ENCODE measurements at places on chromosomes 6 and 20.

DNA sequence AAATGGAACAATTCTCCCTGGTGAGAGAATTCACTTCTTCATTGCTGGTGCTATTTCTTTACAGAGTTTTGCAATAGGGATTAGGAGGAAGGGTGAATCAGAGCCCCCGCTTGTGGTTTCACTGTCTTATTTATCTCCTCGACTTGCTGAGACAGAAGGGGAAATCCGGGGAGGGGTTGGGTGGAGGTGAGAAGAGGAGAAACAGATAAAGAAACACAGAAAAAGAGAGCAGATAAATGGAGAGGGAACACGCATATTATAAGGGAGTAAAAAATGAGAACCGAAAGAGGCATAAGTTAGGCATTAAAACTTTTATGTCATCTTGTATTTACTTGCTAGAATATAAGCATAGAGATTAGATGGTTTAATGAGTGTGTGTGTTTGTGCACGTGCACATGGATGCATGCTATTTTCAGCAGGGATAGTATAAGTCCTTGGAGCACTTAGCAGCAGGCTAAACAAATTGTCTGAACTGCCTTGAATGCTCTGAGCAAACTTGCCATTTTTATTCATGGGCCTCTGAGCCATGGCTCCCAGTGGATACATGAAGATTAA lies 105.0 kb downstream of the OLIG3 start:
- peak; percentile 77 for ATAC-seq

DNA sequence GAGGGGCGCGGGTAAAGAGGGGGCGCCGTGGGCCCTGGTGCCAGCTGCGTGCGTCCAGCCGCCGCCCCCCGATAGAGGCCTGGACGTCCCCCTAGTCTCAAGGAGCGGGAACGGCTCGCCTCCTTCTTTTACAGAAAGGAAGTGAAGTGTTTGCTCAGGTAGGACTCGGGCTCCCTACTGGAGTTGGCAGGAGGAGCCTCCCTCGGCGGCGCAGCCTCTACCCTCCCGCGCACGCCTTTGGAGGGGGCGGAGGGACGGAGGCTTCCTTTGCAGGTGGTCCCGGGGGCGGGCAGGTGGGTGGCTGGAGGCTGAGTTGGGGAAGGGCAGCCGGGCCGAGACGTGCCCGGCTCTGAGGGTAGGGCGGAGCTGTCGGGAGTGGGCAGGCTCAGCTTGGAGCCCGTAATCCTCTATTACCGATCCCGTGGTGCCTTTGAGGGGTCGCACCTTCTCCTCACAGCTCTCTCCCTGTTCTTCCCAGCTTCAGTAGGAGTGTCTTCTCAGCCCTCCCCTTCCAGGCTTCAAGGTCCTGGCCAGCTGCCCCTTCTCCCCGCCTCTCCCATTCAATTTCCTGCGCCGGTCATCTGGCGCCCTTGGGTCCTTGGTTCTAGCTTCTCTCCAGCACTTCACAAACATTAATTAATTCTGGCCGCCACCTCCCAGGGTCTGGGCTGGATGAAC lies 728 bp downstream of the ITPR3 start:
- ATAC-seq = peak; percentile 58

DNA sequence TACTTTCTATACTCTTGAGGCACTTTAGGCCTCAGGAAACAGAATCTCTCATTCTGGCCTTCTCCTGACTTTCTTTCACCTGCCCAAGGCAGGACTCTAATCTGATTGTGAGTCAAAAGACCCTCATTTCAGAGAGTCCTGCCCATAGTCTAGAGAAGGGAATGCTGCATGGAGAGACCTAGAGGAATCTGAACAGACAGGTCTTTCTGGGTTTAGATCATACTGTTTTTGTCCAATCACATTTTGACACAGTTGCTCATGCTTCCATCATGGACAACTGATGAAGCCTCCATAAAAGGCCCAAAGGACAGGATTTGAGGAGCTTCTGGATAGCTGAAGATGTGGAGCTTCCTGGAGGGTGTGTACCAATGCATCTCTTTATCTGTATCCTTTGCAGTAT lies 48.1 kb upstream of the BTBD3 start:
- ATAC-seq = no peak

GRCh38 chr6:81722506-81723223 lies 29.8 kb downstream of the TENT5A start:
- ATAC-seq = no peak

GRCh38 chr20:36273414-36274180 lies 32.5 kb upstream of the DLGAP4 start:
- no peak for ATAC-seq

DNA sequence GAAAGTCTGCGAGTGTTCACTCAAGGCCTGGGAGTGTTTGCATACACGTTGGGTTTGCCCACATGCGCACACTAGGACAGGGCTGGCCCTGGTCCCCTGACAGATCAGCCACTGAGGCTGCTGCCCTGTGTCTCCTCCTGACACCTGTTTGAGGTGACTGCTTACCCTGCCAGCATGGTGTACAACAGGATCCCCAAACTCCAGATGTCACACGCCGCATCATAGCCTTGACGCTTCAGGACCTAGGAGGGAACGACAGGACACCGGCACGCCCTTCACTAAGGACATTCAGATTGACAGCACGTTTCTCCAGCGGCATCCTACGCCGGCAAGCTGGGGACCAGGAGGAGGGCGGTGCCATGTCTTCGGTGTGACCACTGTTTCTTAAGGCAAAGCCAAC lies 37.0 kb upstream of the MPC1 start:
- no peak for ATAC-seq

GRCh38 chr6:23388086-23388783 lies 737.8 kb upstream of the NRSN1 start:
- no peak for ATAC-seq

GRCh38 chr6:74093361-74093760 lies 397.4 kb downstream of the CD109 start:
- no peak for ATAC-seq

Data from stimulated activated memory B cell treated with anti-CD40 and anti-IgM and Interleukin-4, amounts not matched to agents 10 μg/mL and 1 μg/mL and 100 μg/mL, for 72 hours (primary cell).